ENCODE measurements at places on chromosomes 2 and 18.

GRCh38 chr2:108193251-108193650 is 46.5 kb upstream of the SULT1C3 start:
- DNase-seq = no peak

- no peak for DNase-seq
These were observed 9.1 kb upstream of the PROM2 start for GRCh38 chr2:95265182-95265581.

GRCh38 chr2:68018727-68019126 is 44.1 kb downstream of the C1D start:
- no peak for DNase-seq

- no peak for DNase-seq
These were observed 852.3 kb upstream of the CRIM1 start for GRCh38 chr2:35503311-35503710.

- DNase-seq = peak; percentile 11
These were observed 1.6 kb upstream of the DNER start for GRCh38 chr2:229715895-229716507.

DNA sequence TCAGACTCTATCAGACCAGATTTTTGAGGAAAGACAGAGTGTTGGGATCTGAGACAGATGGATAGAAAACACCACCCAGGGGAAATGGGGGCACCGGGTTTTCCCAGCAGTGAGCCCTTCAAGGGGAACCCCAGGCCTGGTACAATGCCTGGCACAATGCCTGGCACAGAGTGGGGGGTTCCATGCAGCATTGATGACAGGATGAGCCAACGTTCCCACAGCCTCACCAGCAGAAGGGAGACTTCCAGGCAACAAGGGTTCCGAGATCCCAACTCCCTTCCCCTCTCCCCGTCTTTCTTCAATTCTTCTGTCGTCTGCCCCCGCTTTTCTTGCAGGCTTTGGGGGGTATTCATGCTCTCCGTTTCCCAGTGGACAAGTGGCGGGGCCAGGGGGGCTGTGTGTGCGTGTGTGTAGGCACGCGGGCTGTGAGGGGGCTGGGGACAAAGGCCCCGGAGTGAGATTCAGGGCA is 132.1 kb upstream of the HAAO start:
- DNase-seq = no peak

Data from activated CD4-positive, alpha-beta T cell treated with anti-CD3 and anti-CD28 coated beads for 24 hours (primary cell).